ENCODE measurements at places on chromosomes 7 and 10.

GRCh38 chr7:98066208-98066607 is 40.5 kb upstream of the LMTK2 start:
- DNase-seq: no peak

GRCh38 chr10:49237985-49238384 is 49.8 kb upstream of the TMEM273 start:
- no peak for DNase-seq

GRCh38 chr10:7264313-7264756 is 146.5 kb downstream of the SFMBT2 start:
- DNase-seq: peak; percentile 5

GRCh38 chr7:23120106-23120505 is 14.5 kb downstream of the KLHL7 start:
- DNase-seq: no peak

DNA sequence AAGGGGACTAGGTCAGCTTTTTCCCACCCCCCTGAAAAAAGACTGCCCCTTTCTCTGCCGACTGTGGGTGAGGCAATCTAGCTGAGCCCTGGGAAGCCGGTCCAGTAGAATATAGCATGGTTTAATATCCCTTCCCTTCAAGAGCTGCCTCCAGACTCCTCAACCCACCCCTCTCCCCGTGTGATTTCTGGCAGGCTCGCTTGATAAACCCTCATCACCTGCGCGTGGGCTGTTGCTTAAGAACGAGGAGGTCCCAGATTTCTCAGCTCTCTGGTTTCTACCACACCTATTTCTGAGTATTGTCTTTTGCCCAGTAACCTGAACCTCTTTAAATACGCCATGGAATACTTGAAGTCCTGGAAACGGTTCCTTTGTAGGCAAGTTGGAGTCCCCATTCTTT is 2.0 kb upstream of the LRRC4 start:
- DNase-seq: no peak

GRCh38 chr10:80769700-80770160 is 232.0 kb downstream of the SH2D4B start:
- no peak for DNase-seq

GRCh38 chr10:97875391-97875790 is 25.7 kb downstream of the GOLGA7B start:
- DNase-seq: no peak

DNA sequence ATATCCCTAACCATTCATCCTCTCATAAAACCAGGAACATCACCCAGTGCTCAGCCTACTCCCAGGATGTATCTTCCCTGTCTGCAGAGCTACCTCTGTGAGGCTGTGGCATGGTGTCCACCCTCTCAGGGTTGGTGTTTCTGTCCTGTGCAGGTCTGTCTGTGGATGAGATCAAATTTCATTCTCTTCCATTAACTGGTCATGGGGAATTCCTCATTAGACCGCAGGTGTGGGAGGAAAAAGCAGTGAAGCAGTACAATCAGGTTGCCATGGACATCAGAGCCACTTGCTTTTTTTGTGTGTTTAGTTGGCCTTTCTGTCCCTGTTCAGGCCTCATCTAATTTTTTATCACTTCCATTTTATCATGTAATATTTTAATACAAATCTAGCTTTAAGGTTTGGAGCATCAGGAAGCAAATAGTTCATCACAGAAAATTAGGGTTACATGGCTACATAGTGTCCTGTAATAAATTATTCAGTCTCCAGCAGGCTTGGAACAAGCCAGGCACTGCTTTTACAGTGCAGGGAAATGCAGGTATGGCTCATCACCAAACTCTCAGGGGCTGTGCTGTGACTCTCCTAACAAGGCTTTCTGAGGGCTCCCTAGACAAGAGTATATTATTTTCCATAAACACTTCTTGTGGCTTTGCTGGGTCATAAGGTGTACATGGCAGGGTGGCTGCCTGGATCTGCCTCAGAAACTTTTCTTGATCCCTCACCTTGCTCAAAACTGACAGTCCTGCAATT is 594.9 kb upstream of the IGFBP3 start:
- DNase-seq: no peak
